Kidney capillary endothelial cell (primary cell): ENCODE measurements at places on chromosomes 16 and 17.

DNA sequence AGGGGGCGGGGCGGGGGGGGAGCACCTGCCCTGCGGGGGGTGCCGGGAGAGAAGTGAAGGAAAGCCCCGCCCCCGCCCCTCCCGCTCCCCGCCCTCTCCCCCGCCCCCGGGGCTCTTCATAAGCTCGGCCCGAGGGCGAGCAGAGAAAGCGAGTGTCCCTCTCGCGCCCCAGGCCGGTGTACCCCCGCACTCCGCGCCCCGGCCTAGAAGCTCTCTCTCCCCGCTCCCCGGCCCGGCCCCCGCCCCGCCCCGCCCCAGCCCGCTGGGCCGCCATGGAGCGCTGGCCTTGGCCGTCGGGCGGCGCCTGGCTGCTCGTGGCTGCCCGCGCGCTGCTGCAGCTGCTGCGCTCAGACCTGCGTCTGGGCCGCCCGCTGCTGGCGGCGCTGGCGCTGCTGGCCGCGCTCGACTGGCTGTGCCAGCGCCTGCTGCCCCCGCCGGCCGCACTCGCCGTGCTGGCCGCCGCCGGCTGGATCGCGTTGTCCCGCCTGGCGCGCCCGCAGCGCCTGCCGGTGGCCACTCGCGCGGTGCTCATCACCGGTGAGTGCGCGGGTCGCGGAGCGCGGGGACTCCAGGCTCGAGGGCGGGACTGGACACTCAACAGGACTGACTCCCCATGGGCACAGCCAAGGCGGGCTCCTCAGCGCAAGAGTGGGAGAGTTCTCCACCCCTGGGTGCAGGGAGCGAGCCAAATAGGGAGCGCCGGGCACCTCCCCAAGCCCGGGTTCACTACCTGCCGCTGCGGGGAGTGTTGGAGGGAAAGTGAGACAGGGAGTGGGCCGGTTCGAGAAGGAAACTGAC, at the start of gene HSD11B2:
Gene HSD11B2 (plus strand): TSS at position 145 of the 798 bp plus-strand sequence. CDS start 128 bp downstream, at position 273.
- peak; percentile 60 for DNase-seq

DNA sequence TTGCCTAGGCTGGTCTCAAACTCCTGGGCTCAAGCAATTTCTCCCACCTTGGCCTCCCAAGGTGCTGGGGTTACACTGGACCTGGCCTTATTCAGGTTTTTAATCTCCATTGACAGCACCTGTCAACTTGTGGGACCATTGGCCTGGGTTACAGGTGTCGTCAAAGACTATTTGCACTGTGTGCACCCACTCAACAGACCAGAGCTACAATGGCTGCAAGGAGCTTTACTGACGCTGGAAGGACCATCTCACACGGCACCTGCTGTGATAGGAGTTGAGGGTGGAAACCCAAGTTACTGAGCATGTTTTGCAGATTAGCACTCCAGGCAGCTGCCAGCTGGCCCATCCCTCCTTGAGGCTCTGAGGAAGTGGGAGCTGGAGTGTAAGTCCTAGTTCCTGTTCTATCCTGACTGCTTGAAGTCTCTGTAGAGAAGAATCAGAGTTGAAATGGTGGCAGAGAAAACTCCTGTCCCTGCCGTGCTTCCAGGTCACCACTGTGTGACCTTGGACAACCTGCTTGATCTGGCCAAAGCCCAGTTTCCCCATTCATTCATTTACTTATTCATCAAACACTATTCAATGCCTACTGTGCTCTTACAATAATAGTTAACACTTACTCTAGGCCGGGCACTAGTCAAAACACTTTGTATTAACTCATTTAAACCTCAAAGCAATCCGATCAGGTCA, 42.4 kb upstream of the LONP2 start:
- DNase-seq: no peak

DNA sequence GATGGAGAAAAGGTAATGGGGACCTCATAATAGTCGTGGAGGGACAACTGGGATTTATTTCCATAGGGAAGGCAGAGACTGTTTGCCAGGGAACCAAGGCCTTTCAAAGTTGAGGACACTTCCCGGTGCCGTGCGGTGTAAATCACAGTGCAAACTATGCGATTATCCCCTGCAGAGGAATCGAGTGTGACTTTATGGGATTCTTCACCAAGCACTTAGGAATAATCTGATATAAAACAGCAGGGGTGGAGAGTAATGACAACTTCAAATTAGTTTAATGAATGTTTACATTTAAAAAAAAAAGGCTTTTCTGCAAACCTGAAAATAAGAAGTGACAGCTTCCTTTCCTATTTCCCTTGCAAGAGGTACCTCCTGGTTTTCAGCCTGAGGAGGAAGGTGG, 538.2 kb downstream of the MAF start:
- no peak for DNase-seq

DNA sequence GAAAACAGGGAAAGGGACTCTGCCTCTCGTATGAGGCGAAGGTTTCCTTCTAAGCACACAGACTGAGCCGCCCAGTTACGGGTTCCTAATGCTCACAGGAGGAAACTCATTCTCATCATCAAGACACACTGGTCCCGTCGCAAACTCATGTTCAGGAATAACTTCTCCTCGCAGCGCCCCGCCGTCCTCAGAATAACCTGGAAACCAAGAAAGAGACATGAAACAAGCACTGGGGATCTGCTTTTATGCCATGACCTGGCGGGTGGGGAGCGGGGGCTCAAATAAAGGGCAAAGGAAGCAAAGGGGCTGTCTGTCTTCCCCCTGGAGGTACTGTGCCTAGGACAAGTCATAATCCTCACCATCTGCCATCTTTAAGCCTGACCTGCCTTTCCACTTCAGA, 31.3 kb downstream of the WIPI1 start:
- no peak for DNase-seq

DNA sequence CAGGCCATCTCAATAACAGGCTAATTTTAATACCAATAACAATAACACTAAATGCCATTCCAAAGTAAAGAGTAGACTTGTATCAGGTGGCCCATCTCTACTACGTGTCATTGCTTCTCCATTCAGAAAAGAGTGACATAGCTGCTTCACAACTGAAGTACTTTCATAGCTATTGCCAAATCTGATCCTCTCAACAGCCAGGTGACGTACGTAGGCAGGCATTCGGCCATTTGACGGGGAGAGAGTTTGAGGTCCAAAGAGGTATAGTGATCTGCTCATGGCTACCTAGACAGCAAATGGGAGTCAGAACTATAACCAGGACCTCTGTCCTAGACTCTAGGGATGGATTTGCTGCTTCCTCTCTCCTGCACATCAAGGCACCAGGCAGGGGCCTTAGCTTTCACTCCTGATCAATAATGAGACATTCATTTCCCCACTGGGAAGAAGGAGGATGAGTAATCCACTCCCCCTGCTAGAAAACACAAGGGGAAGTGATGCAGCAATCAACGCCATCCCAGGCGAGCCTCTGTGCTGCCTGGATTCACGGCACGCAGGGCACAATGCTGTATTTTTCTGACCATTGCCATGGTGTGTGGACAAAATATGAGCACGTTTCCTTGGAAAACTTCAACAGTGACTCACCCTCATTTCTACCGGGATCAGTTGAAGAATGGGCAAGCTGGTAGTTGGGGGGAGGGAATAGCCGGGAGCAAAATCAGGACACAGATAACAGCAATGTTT, 80.9 kb downstream of the SPACA3 start:
- peak; percentile 62 for DNase-seq

DNA sequence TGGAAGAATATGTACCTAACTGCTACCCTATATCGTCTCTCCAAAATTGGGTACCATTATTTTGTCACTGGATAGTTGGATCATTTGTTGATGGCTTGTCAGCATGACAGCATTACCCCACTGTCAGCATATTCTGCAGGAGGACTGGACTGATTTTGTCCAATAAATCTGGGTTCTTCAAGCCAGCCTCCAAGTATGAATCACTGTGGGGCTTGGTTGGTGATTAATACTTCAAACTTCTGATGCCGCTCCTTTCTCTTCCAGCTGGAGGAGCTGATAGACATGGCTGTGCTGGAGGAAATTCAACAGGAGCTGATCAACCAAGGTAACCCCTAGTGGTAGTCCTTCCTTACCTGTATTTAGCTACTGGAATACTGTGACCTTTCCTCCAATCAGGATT, 2.5 kb downstream of the RPAIN start:
- peak; percentile 33 for DNase-seq

GRCh38 chr16:7057458-7057857, 275.2 kb upstream of the RBFOX1 start:
- no peak for DNase-seq

DNA sequence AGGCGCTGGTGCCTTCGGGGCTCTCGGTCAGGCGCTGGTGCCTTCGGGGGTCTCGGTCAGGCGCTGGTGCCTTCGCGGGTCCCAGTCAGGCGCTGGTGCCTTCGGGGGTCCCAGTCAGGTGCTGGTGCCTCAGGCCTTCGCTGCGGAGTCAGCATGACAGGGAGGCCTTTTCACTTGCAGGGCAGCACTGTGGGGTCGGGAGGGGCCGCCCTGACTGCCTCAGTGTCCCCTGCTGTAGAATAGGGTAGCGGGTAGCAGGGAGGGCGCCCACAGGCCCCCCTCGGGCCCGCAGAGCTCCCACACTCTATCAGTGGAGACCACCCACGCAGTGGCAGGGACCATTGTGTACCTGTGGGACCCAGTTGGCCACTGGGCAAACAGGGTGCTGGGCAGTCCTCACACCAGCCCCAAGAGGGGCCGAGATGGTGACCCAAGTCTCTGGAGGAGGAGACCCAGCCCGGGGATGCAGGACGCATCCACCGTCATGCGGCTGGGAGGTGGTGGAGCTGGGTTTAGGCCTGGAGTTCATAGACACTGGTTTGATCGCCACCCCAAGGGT, 38.0 kb downstream of the ZFPM1 start:
- no peak for DNase-seq

- DNase-seq: peak; percentile 90
Observed at GRCh38 chr17:8153957-8154607, 1.9 kb upstream of the PER1 start.

- no peak for DNase-seq
Observed at GRCh38 chr16:81327447-81328196, 12.9 kb downstream of the GAN start.

DNA sequence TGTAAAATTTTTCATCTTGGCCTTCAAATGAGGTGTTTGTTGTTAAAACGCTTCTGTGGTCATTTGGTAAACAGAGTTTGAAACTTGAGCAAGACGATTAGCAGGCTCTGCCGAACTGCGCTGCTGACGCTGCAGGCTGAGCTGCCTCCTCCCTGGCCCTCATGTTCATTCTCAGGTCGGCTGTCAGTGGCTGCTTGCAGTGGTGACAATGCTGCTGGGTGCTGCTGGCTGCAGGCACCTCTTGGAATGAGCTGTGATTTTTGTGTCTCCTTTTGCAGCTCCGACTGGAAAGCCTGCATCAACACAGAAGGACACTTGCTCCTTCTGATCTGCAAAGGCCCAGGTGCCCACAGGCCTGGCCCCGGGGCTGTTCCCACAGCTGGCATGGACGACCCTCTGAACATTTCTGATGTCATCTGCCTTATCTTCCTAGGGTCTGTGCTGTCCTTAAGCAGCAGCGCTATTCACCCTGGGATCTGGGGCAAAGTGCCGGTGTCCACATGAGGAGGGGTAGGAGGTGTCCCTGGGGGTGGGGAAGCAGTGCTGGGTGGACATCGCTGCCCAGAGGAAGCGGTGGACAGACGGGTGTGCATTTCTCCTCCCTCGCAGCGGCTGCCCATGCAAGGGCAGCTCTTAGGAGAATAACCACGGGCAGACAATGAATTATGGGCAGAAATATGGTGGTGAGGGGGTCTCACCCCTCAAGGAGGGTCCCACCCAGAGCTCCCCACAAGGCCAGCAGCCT, 23.1 kb upstream of the OSGIN1 start:
- no peak for DNase-seq

GRCh38 chr16:12054396-12054795, 77.9 kb downstream of the SNX29 start:
- no peak for DNase-seq

DNA sequence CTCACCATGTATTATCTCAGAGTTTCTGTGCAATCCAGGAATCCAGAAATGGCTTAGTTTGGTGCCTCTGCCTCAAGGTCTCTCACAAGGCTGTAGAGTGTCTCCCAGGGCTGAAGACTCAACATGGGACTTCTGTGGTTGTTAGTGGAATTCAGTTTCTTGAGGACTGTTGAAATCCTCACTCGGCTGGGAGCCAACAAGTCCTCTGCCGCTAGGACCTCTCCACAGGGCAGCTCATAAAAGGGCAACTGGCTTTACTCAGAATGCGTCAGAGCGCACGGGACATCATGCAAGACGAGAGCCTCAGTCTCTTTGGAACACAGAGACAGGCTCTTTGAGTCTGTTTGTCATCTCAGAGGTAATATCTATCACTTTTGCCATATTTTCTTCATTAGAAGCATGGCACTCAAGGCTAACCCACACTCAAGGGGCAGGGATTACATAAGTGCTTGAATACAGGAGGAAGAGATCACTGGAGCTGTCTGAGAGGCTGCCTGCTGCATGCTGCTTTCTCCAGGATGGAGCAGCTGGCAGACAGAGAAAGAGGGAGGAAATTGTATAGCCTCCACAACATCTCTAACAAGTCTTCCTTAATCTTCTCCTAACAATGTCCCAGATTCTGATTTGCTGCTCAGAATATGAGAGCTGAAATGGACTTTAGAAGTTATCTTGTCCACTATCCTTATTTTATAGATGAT, 97.5 kb upstream of the ASIC2 start:
- no peak for DNase-seq

GRCh38 chr16:67963292-67963661, 5.2 kb downstream of the SLC12A4 start:
- DNase-seq: no peak

DNA sequence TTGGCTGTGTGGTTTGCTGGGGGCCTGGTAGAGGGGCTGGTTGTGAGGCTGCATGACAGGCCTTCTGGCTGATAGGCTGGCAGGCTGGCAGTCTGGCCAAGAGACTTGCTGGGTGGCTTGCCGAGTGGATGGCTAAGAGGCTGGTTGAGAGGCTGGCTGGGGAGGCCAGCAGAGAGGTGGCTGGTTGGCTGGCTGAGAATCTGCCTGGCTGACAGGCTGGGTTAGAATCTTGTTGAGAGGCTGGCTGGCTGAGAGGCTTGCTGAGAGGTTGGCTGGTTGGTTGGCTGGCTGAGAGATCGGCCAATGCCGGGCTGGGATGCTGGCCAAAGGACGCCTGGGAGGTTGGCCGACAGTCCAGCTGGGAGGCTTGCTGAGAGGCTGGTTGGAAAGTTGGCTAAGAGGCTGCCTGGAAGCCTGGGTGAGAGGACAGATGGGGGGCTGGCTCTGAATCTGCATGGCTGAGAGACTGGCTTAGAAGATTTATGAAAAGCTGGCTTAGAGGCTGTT, 35.9 kb upstream of the ACSM2B start:
- DNase-seq: no peak

GRCh38 chr16:30794634-30795033, 7.6 kb upstream of the ZNF629 start:
- DNase-seq: no peak
